ENCODE measurements at places on chromosomes 13 and 19. TPM values are rescaled to one million over a fixed set of nuclear protein-coding genes. Genes with fewer than 3 reads are reported as not detected.

The MUC16 gene
- under 0.01 TPM for total RNA-seq

The NR2C2AP gene
- total RNA-seq: 14.8 TPM

The PSG1 gene
- total RNA-seq: not detected

The ERICH6B gene
- not detected for total RNA-seq

The NXNL1 gene
- total RNA-seq: not detected

The LAIR1 gene
- total RNA-seq: 42.2 TPM

The TMEM255B gene
- total RNA-seq: 20.2 TPM

The MYH14 gene
- total RNA-seq: 0.60 TPM

The SKA3 gene
- total RNA-seq: 1.7 TPM

The PODNL1 gene
- 8.7 TPM for total RNA-seq

The SUGP2 gene
- total RNA-seq: 50.4 TPM

The PLK5 gene
- not detected for total RNA-seq

The GRK1 gene
- total RNA-seq: not detected

The PGLYRP1 gene
- not detected for total RNA-seq

The CAMSAP3 gene
- not detected for total RNA-seq

The ZNF829 gene
- total RNA-seq: 3.3 TPM

The CRYL1 gene
- 24.4 TPM for total RNA-seq

The KLK4 gene
- total RNA-seq: not detected

The CACNA1A gene
- 5.1 TPM for total RNA-seq

The PBX4 gene
- 0.93 TPM for total RNA-seq

The UGGT2 gene
- total RNA-seq: 53.9 TPM

The C19orf81 gene
- total RNA-seq: not detected

The LILRB5 gene
- 22.5 TPM for total RNA-seq

The RUBCNL gene
- 3.6 TPM for total RNA-seq

The ZNF714 gene
- 3.9 TPM for total RNA-seq

The POLR1G gene
- total RNA-seq: 4.8 TPM

The MIDN gene
- total RNA-seq: 86.3 TPM

The SULT2A1 gene
- not detected for total RNA-seq

The MBD3L3 gene
- not detected for total RNA-seq

The CXCL17 gene
- total RNA-seq: not detected

The ZNF320 gene
- total RNA-seq: 8.2 TPM

The SLC25A41 gene
- not detected for total RNA-seq

The KLF2 gene
- total RNA-seq: 97.8 TPM

The PINLYP gene
- total RNA-seq: 9.1 TPM

The MCOLN1 gene
- 23.1 TPM for total RNA-seq

The LACC1 gene
- 12.7 TPM for total RNA-seq

The UBA52 gene
- 725 TPM for total RNA-seq

The NLRP11 gene
- not detected for total RNA-seq

The PROZ gene
- total RNA-seq: not detected

The KIR2DL4 gene
- 0.37 TPM for total RNA-seq

The PRRG2 gene
- 0.46 TPM for total RNA-seq

The OR10H1 gene
- 0.05 TPM for total RNA-seq

The CLEC17A gene
- not detected for total RNA-seq

The ICAM5 gene
- 0.83 TPM for total RNA-seq

The HCN2 gene
- 0.37 TPM for total RNA-seq

The C19orf47 gene
- total RNA-seq: 16.9 TPM

The SIGLEC11 gene
- 3.3 TPM for total RNA-seq

The WASF3 gene
- 25.6 TPM for total RNA-seq

The PSG6 gene
- total RNA-seq: not detected

The ZNF558 gene
- total RNA-seq: 23.5 TPM

The CNFN gene
- 0.52 TPM for total RNA-seq

The ZNF888 gene
- 3.2 TPM for total RNA-seq

The BCAM gene
- 53.8 TPM for total RNA-seq
